NCI-H2029 (cell line): ENCODE measurements at places on chromosomes 6 and 20.

- DNase-seq = no peak
Measured at GRCh38 chr20:6942266-6942665, 174.8 kb downstream of the BMP2 start.

GRCh38 chr6:149862922-149863697, 1.0 kb downstream of the LRP11 start:
- DNase-seq = no peak

GRCh38 chr6:142378138-142378875, 76.5 kb downstream of the ADGRG6 start:
- DNase-seq = peak; percentile 3

DNA sequence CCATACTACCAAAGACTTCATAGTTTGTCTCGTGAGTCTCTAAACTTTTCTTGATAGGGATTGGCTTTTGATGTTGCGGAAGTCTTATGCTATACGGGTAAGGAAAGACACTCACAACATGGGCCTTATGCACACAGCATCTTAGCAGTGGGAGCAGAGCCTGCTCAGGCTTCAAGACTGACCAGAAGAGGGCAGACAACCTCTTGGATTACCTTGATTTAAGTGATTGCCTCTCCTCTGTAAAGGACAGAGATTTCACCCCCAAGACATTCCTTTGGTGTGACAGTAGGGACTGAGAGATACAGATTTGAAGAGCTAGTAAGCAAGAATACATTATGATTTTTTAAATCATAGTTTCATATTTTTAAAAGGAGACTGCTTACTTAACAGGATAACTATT, 71.0 kb upstream of the SAMD3 start:
- DNase-seq = no peak

DNA sequence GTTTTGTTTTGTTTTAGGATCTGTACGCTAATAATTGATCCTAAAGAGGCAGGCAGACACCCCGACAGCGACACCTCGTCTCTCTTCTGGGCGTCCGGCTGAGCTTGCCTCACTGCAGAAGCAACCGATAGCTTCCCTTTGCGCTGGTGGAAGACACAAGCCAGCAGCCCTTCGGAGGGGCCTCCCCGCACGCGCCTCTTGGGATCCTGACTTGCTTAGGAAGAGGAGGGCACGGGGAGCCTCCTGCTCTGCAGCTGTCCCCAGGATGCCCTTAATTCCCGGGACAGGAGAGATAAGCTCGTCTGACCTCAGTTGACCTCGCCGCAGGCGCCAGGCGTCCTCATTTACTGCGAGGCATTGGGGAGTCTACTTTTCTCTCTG, 94.0 kb downstream of the CD83 start:
- DNase-seq = no peak

DNA sequence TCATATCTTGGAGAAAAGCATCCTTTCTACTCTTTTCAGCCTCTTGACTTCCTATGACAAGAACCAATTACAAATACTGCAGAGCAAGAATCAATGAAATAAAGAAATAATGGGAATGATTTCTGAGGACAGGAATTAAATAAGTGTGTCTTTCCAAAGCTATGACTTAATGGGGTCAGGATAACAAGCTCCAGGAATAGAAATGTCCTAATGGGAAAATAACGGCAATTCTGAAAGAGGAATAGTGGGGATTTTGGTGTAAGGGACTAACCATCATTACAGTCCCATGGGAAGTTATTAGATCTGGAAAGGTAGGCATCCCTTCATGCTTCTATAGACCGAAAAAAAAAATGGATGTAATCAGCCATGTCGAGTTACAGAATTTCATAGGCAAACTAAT, 28.2 kb upstream of the SNAP25 start:
- DNase-seq = no peak

DNA sequence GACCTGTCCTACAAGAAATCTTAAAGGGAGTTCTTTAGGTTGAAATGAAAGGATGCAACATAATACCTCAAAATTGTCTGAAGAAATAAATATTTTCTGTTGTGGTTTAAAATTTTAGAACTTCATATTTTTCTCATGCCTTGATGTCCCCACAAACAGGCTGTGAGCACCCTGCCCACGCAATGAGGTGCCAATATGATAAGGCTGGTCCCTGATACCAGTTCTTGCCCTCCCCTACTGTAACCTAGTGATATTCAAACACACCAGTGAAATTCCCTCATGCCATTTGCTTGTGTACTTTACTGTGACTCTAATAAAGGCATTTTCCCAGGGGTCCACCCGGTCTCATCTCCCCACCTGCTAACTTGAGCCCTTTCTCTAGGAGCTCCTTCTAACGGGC, 67.3 kb upstream of the SIRPG start:
- DNase-seq = no peak

DNA sequence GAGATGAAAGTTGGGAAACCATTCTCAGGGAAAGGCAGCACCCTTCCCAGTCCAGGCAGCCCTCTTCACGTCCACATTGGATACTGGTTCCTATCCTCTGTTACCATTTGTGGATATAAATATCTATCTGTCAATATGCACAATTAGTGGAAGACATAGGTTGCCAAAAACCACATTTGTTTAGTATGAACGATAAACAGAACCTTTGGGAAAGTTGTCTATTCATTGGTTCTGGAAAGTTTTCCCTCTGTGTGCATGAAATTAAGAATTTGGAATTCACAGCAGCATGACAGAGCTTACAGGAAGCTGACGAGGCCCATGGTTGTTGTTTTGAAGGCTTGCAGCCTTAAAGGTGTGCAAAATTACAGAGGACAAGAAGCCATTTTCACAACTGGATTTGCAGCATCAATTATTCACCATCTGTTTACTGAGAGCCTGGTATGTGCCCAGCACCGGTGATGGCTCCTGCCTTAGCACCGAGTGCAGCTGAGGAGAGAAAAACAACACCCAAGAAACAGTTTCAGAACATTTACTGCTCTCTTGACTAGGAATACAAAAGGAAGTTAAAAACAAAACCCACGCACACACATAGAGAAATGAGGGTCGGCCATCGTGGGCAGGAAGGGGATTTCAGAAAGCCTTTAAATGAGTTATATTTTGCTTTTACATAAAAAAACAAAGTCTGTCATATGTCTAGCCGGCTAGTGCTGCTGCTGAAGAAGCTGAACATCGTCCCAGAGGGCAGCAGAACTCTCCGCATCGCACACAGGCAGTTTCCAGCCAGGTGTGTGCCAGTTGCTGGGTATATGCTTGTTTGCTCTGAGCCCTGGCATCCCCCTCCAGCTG, 319.6 kb downstream of the FARS2 start:
- no peak for DNase-seq

DNA sequence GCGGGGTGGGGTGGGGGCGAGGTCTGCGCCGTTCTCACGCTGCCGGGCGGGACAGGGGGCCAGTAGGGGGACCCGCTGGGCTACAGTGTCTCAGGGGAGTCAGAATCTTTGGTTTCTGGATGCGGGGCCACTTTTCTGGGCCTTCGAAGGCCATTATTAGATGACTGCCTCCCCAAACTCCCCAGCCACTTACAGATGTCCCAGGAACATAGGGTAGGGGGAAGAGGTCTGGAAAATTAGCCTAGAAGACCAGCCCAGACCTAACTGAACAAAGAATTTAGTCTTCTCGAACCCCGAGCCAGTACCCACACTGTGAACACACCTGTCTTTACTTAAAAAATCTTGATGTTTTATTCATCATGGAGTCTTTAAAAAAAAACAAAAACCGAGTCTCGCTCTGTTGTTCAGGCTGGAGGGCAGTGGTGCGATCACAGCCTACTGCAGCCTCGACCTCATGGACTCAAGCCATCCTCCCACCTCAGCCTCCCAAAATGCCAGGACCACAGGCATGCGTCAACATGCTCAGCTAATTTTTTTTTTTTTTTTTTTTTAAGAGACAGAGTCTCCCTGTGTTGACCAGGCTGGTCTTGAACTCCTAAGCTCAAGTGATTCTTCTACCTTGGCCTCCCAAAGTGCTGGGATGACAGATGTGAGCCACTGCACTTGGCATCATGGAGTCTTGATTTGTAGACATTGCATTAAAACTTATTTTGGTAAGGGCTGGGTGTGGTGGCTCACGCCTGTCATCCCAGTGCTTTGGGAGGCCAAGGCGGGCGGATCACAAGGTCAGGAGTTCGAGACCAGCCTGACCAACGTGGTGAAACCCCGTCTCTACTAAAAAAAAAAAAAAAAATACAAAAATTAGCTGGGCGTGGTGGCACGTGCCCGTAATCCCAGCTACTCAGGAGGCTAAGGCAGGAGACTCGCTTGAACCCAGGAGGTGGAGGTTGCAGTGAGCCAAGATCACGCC, 3.3 kb upstream of the SLC29A1 start:
- DNase-seq = no peak

GRCh38 chr6:91781946-91782345, 1195.1 kb upstream of the MAP3K7 start:
- DNase-seq = no peak

DNA sequence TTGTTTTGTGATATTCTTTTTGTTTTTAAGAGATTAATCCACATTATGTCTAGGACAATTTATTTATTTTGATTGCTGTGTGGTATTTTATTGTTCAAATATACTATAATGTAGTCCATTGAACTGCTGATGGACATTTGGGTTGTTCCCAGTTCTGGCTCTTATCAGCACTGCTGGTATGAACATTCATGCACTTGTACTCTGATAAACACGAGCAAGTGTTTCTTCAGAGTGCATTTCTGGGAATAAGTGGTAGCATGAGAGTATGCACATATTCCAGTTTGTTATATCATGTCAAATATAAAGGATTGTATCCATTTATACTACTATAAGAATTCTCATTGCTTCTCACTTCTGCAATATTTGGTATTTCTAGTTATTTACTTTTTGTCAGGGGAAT, 7.1 kb downstream of the CALHM6 start:
- DNase-seq = no peak

- no peak for DNase-seq
Measured at GRCh38 chr6:27209659-27210269, 37.7 kb upstream of the PRSS16 start.

GRCh38 chr6:161417717-161418462, 144.0 kb upstream of the AGPAT4 start:
- no peak for DNase-seq

- no peak for DNase-seq
Measured at GRCh38 chr6:14118446-14118845, 874 bp downstream of the CD83 start.

DNA sequence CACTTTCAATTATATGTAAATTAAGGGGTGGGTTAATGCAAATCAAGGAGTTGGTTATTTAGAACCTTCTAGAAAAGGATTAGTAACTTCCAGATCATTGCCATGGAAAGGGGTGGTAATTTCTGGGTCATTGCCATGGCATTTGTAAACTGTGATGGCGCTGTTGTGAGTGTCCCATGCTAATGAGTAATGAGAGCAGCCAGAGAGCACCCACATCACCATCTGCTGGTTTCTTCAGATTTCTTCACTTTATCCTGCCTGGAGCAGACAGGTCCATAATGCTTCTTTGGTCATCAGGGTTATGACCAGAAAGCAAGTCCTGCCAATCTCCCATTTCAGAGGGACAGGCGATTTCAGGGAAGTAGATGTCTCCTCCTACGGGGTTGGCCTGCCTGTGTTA, 311.3 kb upstream of the CNR1 start:
- DNase-seq = no peak

DNA sequence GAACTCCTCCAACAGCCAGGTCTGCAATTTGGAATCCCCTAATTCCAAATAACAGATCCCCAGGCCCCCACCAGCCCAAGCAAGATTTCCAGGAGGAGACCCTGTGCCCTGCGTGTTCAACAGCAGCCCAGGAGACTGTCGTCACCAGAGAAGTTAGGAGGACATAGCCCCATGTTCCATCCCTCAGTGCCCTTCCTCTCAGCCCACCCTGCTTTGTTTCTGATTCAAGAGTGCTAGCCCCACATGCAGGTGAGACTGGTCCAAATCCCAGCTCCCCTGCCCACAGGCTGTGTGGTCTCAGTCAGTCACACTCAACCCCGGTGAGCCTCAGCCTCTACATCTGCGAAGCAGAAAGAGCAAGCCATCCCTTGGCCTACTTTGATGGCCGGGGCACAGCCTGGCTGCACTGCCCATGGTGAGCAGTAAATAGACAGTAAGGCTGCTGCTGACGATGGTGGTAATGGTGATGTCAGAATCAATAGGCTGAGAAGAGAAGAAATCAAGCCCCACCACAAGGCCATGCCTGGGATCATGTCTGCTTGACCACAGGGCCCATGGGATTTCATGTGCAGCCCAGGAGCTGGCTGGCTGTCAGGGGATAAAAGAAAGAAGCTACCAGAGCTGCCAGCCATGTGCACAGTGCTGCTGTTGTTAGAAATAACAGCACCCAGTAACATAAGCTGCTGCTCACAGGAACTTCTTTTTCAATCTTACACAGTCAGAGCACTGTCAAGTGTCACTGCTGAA, 51.5 kb upstream of the NXT1 start:
- DNase-seq = no peak

GRCh38 chr20:54111460-54111859, 41.1 kb upstream of the BCAS1 start:
- no peak for DNase-seq

- DNase-seq = no peak
Measured at GRCh38 chr6:159125014-159125609, 44.1 kb upstream of the FNDC1 start.

DNA sequence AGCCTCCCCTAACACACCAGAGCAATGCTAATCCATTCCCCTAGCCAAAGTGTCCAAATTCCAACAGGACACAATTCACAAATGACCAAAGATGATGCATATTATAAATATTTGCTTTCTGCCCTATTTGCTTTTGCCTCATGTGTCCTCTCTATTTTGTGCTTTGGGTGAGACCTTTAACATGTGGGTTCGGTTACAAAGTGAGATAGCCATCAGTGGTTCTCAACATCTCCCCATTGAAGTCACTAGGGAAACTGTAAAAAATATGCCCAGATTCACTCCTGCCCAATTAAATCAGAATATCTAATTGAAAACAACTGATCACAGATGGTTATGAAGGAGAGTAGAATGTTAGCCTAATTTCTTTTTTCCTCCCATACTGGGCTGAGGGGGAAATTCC, 159.2 kb downstream of the MTFR2 start:
- no peak for DNase-seq

DNA sequence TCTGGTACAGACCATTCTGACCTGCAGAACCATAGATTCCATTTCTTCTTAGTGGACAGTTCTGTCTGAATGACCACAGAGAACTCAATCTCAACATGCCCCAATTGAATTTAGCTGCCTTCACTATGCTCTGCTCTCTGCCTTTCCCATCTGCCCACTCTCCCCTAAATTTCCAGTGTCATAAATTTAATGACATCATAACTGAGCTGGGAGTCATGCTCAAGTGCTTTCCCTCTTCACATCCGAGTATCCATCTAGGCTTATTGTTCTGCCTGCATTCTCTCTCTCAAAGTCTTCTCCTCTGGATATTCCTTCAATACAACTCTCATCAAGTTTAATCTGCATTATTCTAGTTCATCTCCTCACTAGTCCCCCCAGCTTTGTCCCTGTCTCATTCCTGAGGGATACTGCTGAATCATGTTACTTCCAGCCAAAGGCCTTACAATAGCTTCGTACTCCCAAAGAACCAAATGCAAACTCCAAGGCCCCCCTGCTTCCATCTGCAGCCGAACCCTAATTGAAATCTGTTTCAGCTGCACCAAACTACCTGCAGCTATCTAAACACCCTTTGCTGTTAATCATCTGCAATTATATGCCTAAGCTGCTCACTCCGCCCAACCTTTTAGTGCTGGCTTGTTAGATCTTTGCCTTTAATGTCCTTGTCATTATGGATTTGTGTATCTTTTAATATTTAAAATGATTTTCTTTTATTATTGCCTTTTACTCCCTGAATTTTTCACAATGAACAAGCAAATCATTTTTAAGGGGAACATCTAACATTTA, 46.1 kb downstream of the SLC35B3 start:
- DNase-seq = no peak
